D721Med (cell line): ENCODE measurements at places on chromosomes 12 and 14.

- no peak for DNase-seq
Measured at GRCh38 chr14:105471823-105472485, 2.7 kb upstream of the CRIP2 start.

GRCh38 chr14:64387232-64387781 lies 846 bp upstream of the MTHFD1 start:
- DNase-seq: no peak

DNA sequence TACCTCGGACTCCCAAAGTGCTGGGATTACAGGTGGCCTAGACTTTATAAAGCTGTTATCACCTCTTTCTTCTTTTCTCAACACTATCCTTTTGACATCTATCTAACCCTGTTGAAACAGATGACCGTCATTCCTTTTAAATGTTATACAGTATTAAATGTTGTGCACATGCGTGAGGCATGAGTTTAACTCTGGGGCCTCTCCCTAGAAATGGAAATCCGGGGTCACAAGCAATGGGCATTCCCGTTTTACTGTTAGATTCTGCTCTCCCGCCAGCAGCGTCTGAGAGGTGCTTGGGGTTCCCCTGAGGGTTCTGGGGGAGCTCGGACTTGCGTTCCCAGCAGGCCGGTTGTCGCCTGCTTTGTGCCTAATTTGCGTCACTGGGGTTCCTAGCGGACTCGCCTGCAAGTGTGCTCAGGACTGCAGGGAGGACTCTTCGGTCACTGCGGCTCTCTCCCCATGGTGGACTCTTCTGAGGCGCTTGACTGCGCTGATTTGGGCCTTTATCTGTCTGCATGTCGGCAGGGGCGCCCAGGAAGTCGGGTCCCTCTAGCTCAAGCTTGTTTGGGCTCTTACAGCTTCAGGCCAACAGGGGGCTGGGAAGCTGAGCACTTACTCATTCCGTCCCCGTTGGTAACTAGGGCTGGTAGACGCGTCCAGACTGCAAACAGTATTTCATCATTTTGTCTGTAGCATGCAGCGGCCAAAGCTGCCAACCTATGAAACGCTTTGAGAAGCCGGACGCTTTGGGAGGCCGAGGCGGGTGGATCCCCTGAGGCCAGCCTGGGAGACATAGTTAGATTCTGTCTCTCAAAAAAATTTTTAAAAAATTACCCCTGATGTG lies 1.2 kb upstream of the RAN start:
- DNase-seq: no peak

- no peak for DNase-seq
Measured at GRCh38 chr14:99502989-99503421, 21.8 kb downstream of the CCNK start.

DNA sequence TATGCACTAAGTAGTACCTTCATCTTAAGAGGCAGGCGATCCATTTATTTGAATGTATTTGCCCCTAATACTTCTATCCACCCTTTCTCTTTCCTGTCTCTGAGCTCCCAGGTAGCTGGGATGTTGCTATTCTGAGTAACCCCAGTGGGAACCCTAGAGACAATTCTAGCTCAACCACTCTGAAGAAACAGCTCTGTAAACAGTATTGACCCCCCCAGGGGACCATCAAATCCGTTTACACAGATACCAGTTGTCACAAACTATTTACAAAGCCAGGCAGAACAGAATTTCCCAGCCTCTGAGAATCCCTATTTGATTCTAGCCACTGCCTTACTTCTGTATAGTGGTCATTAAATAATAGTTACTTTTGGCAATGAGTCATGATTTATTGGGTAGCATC lies 64.9 kb downstream of the MIPOL1 start:
- no peak for DNase-seq

DNA sequence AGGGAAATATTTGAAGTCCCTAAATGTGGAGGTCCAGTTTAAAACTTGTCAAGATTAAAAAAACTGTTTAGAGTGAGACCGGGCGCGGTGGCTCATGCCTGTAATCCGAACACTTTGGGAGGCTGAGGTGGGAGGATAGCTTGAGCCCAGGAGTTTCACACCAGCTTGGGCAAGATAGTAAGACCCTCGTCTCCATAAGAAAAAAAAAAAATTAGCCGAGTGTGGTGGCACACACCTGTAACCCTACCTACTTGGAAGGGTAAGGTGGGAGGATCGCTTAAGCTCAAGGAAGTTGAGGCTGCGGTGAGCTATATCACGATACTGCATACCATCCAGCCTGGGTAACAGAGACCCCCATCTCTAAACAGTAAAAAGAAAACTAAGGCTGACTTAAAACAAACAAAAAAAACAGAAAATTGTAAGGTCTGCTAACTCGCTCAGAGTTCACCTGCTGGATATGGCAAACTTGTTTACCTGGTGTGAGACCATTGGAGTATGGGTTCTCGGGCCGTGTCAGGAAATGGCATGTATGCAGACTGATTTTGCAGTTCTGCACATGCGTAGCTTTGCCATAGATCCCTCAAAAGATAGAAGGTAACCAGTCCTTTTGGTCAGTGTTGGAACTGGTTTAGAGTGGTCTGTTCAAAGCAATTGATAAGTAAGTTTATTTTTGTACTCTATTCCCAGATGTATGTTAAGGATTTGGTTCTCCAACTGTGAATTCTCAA lies 2.1 kb downstream of the RNF10 start:
- DNase-seq: no peak

DNA sequence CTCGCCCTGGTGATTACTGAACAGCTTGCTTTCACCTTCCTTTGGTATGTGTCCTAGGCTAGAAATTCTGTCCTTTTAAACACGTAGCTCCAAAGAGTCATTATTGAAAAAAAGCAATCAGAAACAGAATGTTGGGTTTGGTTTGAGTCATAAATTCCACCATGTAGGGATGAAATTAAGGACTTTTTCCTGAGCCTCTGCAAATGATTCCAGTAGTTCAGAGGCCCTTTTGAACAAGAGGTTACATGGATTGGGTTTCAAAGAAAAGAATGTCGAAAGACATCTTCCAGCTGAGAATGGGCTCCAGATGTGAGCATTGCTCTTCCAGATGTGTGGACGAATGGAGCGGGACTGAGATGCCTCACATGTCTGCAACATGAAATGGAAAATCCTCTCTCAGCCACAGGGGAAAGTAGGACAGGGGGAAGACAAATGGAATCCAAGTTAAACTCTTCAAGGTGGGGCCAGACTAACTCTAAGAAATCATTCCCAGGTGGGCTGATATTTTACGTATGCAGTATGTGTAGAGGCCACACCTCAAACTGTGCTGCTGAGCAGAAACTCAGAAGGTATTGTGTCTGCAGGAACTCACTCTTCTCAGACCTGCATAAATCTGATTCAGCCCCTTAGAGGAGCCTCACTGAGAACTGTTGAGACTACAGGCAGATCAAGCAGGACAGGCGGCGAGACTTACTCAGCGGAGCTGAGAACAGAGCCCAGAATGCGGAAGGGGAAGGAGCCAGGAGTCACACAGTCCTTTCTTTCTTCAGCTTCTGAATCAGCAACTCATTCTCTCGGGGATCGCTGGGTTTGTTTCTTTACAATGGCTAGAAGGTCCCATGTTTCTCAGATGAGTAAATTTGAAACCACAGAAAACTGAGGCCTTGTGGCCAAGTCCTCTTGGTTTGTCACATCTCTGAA lies 23.3 kb upstream of the EMP1 start:
- no peak for DNase-seq
